ENCODE measurements at places on chromosomes 16 and 17.

GRCh38 chr16:81581107-81581506 lies 136.5 kb downstream of the CMIP start:
- DNase-seq, result no peak

GRCh38 chr17:30236766-30237165 lies 1.3 kb upstream of the SLC6A4 start:
- no peak for DNase-seq

GRCh38 chr17:47949197-47949759 lies 7.9 kb downstream of the PNPO start:
- peak; percentile 69 for DNase-seq

DNA sequence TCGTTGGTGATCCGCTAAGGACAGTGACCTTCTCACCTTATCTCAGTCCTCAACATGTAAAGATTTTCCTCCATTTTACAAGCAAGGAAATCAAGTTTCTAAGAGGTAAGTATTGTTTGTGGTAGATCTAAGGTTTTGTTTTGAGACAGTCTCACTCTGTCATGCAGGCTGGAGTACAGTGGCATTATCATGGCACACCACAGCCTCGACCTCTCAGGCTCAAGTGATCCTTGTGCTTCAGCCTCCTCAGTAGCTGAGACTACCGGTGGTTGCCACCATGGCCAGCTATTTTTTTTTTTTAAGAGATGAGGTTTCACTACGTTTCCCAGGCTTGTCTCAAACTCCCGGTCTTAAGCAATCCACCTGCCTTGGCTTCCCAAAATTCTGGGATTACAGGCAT lies 34.9 kb downstream of the PRKCA start:
- no peak for DNase-seq

Data from HFFc6 (cell line).